ENCODE measurements at places on chromosomes 12 and 14. TPM values are rescaled to one million over a fixed set of nuclear protein-coding genes. Genes with fewer than 3 reads are reported as not detected.
A peak's percentile ranks its signal among the peaks of the same experiment; 100 is the strongest.

GRCh38 chr12:109573914-109574244 is 285 bp downstream of the MVK start:
- H3K36me3 ChIP-seq, result peaks cover 9% of the 10 kb centered on the region
- no peak for DNase-seq
- no peaks in the 10 kb centered on the region for H3K27me3 ChIP-seq
- H3K4me3 ChIP-seq, result peak overlapping the region; percentile 87

DNA sequence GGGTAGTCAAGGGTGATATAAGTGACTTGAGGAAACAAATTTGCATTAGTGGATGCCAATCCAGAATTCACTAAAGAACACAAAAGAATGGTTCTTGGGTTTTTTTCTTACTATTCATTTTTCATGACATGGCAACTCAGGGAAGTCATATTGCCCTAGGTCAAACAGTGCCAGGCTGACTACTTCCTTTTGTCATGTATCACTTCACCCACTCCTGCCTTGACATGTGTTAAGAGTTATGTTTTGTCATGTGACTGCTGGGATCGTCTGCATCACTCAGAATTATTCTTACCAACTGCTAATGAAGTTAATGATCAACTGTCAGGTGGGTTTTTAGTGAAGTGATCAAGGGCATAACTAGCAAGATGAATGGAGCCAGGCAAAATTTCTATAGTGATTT is 74.2 kb downstream of the PRORP start:
- DNase-seq, result no peak
- H3K27me3 ChIP-seq, result no peaks in the 10 kb centered on the region
- H3K27ac ChIP-seq, result no peak overlapping the region
- peaks cover 2% of the 10 kb centered on the region for H3K4me1 ChIP-seq

Gene FAR2
- total RNA-seq, result 7.2 TPM

- H3K27me3 ChIP-seq, result peaks cover 2% of the 10 kb centered on the region
- no peak for DNase-seq
- no peak overlapping the region for H3K27ac ChIP-seq
- no peaks in the 10 kb centered on the region for H3K36me3 ChIP-seq
- H3K4me3 ChIP-seq, result no peak overlapping the region
Observed at GRCh38 chr14:34023824-34024767, 73.2 kb upstream of the EGLN3 start.

Gene DNAH10
- 2.0 TPM for total RNA-seq

Gene CCDC177
- total RNA-seq, result 0.24 TPM
